ENCODE measurements at places on chromosomes 16 and 17.

GRCh38 chr16:87264634-87265033 is 52.6 kb downstream of the C16orf95 start:
- no peak for DNase-seq

DNA sequence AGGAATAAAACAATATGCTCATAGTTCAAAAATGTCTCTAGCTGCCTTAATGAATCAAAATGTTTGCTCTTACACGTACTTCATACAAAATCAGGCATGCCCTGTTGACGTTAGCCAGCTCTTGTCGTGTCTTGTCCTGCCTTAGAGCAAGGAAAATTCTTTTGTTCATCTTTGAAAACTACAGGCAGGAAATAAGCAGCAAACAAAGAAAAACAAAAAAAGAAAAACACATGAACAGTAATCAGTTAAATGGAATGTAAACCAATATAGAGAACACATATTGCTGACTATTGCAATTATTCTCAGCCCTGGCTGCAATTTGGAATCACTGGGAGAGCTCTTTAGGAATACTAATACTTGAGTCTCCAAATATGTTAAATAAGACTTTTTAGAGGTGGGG is 1.7 kb downstream of the CAPNS2 start:
- DNase-seq: no peak

- peak; percentile 63 for DNase-seq
Measured at GRCh38 chr16:726438-727290, at the start of the genes CCDC78 and HAGHL. Gene CCDC78 (minus strand): TSS chr16:726443. CDS start chr16:726367, 76 bp downstream. Gene HAGHL (plus strand): TSS chr16:727106. CDS start chr16:727510, 404 bp downstream.

DNA sequence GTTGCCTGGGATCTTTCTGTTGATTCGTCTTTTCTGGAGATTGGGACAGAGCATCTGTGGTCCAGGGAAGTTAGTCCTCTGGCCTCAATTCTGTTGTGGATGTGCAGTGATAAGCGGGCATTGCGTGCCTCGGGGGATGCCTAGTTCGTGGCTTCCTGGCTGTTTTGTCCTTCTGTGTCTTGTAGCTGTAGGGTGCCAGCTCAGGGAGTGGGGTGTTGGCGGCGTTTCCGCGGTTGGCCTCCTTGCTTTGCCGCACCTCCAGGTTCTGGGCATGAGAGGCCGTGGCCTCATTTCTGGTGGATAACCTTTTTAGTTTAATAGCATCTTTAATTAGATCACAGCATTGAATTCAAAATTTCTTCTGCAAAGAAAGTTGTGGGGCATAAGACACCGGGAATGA is 1.4 kb upstream of the JPT2 start:
- no peak for DNase-seq

- DNase-seq: no peak
Measured at GRCh38 chr17:50843150-50843905, 7.9 kb downstream of the WFIKKN2 start.

- peak; percentile 17 for DNase-seq
Measured at GRCh38 chr17:75371339-75371738, 34.1 kb downstream of the GRB2 start.

- DNase-seq: no peak
Measured at GRCh38 chr17:19747829-19748806, at the start of gene ALDH3A1. Gene ALDH3A1 (minus strand): TSS chr17:19748298. CDS start chr17:19745129, 3,169 bp downstream.

GRCh38 chr17:4176808-4177472 is 33.9 kb downstream of the CYB5D2 start:
- no peak for DNase-seq

- no peak for DNase-seq
Measured at GRCh38 chr16:65219786-65220185, 97.9 kb upstream of the CDH11 start.

DNA sequence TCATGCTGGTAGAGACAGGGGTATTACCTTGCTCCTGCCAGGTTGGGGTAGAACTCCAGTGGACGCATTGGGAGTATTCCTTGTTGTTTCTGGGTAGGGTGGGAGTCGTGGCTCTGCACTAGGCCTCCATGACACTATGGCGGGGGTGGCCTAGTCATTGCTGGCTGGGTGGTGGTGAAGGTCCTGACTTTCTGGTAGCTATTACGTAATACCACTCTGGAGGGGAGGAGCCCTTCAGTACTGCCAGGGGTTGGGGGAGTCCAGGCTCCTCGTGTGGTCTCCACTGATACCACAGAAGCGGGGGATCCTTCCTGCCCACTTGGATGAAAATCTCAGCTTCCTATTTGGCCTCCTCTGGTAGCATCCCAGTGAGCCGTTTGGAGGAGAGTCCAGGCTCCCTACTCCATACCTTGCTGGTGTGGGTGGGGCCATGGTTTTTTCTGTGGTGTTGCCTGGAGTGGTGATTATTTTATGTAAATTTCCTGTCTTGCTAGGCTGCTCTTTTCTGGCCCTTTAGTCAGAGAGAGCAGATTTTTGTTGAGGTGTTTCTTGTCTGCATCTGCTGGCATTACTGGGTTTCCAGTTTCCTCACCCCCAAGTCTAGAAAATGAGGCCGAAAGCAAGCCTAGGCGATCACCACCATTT is 65.8 kb upstream of the GNG13 start:
- DNase-seq: no peak

GRCh38 chr17:40545660-40546059 is 19.6 kb downstream of the CCR7 start:
- DNase-seq: no peak

GRCh38 chr16:3454093-3454492 is 10.6 kb downstream of the NAA60 start:
- DNase-seq: no peak

- DNase-seq: no peak
Measured at GRCh38 chr17:7129311-7129710, 14.7 kb upstream of the ASGR2 start.

DNA sequence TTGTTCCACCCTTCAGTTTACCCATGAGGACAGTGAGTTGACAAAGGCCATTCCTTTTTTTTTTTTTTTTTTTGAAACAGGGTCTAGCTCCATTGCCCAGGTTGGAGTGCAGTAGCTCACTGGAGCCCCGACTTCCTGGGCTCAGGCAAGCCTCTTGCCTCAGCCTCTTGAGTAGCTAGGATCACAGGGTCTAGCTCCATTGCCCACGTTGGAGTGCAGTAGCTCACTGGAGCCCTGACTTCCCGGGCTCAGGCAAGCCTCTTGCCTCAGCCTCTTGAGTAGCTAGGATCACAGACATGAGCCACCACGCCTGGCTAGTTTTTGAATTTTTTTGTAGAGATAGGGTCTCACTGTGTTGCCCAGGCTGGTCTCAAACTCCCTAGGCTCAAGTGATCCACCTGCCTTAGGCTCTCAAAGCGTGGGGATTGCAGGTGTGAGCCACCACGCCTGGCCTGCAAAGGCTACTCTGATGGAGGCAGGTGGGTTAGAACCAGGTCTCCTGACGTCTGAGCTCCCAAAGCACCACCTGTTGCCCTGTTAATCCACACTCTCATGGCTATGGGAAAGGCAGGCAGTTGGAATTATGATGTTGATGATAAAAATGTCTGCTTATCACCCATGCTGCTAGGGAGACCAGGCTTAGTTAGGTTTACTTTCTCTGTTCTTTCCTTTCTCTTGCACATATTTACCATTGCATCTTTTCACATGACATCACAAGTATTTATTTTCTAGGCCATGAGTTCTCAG is 65.2 kb downstream of the KSR1 start:
- DNase-seq: no peak

GRCh38 chr16:57807968-57808528 is 5.8 kb upstream of the KIFC3 start:
- peak; percentile 62 for DNase-seq

GRCh38 chr17:40453881-40454612 is 10.8 kb downstream of the IGFBP4 start:
- DNase-seq: no peak

DNA sequence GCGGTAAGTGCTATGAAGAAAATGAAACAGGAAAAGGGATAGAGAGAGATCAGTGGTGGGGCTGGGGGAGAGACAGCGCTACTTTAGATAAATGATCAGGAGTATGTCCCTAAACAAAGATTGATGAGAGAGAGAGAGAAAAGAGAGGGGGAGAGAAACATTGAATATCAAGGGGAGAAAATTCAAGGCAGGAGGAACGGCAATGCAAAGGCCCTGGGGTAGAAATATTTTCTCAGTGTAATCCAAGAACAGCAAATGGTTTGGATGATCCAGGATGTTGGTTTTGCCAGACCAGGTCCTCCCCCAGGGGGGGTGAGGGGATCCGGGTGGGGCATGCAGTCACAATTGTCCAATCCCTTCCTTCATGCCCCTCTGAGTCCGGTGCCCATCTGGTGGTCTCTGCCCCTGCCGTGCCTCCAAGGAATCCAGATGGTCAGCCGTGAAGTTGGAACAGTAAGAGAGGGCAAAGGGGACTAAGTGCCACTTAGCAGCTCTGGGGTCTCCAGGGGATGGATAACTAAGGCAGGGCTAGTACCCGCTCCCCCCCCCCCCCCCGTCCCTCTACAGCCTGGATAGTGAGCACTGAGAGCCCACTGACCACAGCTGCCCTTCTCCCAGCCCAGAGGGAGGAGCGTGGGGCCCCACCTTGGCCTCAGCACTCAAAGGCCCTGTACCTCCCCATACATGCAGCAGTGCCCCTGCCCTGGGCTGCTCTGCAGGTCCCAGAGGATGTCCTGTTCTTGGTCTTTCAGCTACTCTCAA is 43.7 kb downstream of the TMEM132E start:
- DNase-seq: no peak

GRCh38 chr17:78184868-78185267 is 2.0 kb downstream of the TK1 start:
- no peak for DNase-seq

- DNase-seq: no peak
Measured at GRCh38 chr17:81884968-81885367, 6.4 kb downstream of the ALYREF start.

GRCh38 chr17:82212331-82213250 is at the start of gene CCDC57:
Gene CCDC57 (minus strand): TSS chr17:82212842. CDS start chr17:82201944, 10,898 bp downstream.
- peak; percentile 75 for DNase-seq

- DNase-seq: no peak
Measured at GRCh38 chr16:46746821-46747776, 1.0 kb downstream of the MYLK3 start.

- DNase-seq: no peak
Measured at GRCh38 chr17:80859002-80859941, 132.4 kb upstream of the CHMP6 start.

DNA sequence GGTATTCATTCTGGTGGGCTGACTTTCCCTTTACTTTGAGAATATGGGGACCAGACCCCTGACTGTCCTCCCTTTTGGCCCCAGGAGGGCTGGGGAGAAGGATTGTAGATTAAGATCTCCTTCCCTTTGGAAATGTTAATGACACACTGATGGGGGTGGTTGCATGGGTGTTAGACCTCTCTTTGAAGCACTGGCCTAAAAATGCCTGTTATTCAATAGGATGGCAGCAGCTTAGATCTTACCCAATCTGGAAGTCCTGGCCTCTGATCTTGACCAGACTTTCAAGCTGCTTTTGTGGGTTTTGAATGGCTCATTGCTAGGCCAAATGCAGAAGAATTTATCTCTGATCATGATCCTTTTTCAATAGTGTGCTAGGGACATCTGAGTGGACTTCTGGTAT is 25.7 kb downstream of the MAP3K3 start:
- DNase-seq: no peak

DNA sequence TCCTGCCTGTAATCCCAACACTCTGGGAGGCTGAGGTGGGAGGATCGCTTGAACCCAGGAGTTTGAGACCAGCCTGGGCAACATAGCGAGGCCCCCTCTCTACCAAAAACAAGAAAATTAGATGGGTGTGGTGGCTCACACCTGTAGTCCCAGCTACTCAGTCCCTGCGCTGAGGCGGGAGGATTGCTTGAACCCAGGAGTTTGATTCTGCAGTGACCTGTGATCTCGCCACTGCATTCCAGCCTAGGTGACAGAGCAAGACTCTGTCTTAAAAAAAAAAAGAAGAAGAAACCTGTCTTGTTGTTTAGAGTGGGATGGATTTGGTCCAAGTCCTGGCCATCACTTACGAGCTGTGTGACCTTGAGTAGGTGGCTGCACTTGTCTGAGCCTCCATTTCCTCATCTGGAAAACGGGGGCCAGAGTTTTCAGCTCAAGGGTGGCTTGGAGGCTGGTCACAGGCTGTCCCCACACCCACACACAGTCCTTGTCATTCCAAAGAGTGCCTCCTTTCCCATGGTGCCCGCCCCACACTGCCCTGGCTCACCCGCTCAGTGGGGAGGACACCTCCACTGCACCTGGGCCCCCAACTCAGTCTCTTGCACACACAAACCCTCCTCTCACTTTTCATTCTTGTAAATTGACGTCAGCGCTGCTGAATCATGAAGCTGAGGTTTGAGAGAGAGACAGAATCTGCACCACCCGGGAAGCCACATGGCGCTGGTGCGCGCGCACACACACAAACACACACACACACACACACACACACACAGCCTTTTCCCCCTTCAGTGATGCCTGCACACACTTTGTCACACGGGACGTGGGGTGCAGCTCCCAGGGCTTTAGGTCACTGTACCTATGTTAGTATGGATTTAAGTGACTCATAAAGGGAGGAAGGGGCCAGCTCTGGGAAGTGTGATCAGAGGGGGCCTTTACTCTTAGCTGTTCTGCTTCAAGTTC is 4.2 kb downstream of the SOCS1 start:
- peak; percentile 82 for DNase-seq

GRCh38 chr16:50945171-50945570 is 203.3 kb downstream of the CYLD start:
- no peak for DNase-seq

- no peak for DNase-seq
Measured at GRCh38 chr17:27802033-27802432, 1.7 kb upstream of the NOS2 start.

- DNase-seq: no peak
Measured at GRCh38 chr17:78913115-78913514, 10.1 kb upstream of the CEP295NL start.

GRCh38 chr17:48502901-48503300 is 27.9 kb downstream of the HOXB1 start:
- no peak for DNase-seq

- no peak for DNase-seq
Measured at GRCh38 chr17:34285286-34285792, at the start of gene CCL11. Gene CCL11 (plus strand): TSS chr17:34285742. CDS start chr17:34285809, 67 bp downstream.

- DNase-seq: no peak
Measured at GRCh38 chr17:71232801-71233559, 887.8 kb upstream of the SOX9 start.

DNA sequence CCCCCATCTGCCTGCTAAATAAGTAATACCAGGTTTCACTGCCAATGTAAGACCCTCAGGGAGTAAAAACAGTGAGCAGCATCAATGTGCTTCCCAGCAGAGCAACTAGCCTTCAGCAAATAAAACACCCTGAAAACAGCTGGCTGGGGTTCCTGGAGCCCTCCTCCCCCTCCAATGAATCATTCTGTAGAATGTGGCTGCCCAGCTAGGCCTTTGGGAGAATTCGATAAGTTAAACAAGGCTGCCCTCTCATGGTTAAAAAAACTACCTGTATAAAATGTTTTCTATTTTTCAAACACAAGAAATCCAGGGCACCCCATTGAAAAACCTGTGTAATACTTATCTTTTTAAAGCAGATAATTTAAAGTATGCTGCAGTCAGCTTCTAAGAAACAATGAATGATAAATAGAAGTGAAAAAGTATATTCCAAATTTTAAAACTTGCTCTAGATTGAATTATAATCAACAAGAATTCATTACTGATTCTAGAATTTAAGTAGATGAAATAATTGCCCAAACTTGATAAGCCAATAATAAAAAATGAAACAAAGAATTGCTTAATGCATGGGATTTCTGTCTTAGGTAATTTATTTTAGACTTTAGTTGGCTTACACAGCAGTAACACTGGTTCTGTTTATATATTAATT is 9.4 kb upstream of the TOM1L1 start:
- no peak for DNase-seq

- DNase-seq: peak; percentile 84
Measured at GRCh38 chr16:50696575-50697420, 3.4 kb downstream of the NOD2 start.
